Type B pancreatic cell (in vitro differentiated cells): ENCODE measurements at places on chromosomes 12 and 14.

DNA sequence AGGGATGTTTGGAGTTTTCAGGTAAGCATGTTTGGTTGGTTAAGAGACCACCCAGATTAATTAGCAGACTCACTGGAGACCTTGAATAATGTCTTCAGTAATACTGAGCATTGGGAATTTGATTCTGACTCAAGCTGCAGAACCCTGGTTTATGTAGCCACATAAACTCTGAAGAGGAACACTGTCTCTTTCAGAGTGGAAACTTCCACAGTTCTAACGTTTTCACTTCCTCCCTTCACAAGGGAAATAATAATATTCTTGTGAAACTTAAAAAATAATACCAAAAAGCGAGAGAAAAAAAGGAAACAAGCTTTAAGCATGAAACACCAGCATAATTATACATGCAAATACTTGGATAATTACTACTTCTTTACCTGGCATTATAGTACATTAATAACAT lies 40.0 kb upstream of the ST8SIA1 start:
- no peak for DNase-seq

DNA sequence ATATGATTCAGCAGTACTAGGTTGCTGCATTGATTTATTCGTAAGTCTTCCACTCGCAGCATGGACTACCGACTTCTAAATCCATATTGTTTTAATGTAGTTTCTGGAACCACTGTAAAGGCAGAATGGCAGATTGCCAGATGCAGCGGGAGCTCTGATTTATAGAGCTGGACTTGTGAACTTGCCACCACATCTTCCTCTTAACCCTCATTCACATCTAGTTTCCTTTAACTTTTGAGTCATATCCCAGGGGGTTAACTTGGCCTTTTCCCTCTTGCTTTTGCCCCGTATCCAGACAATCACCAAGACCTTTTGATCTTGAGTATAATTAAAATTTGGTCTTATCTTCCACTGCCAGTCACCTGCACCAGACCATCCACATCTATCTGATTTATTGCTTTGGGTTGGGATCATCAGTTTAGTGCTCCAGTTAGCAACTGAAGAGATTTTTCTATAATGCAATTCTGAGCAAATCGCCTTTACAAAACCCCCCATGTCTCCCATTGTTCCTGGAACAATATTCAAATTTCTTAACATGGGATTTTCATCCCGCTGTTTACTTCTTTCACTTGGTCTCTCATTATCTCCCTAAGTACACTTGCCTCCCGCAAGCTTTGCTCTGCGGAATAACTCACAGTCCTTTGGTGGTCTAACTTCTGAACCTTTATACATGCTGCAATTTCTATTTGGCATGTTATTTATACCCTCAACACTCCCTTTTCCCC lies 130.5 kb downstream of the ACSS3 start:
- no peak for DNase-seq

- no peak for DNase-seq
Measured at GRCh38 chr14:71290960-71291466, 383.8 kb downstream of the PCNX1 start.

DNA sequence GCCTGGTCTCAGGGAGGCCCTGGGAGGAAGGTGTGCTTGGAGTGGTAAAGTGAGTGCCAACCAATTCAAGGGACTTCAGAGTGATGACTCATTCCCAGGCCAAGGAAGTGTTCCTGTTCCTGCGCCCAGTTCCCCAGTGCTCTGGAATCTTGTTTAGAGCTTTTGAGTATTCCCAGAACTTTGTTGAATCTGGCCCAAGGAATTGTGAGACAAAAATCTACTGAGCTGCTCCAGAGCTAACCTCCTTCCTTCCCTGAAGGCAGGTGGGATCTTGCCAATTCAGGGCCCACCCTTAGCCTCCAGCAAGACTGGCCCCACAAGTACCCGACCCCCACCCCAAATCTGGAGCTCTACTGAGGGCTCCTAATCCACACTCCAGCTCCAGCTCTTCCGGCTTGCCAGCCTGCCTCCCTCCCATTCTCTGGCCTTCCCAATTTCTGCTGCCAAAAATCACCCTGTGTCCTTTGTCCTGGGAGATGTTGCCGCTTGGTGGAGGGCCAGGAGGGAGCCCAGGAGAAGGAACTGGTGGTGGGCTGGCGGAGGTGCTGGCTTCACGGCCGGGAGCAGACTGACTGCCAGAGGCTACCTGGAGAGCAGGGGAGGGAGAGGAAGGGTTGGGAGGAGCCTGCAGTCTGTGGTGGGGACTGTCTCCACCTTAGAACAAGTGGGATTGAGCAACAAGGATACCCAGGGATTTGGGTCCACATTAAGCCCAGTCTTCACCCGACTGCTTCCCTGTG lies 2.0 kb upstream of the ATN1 start:
- no peak for DNase-seq

- DNase-seq: no peak
Measured at GRCh38 chr12:49643961-49644619, 20.7 kb downstream of the PRPF40B start.

GRCh38 chr14:106518054-106518943 lies 991.9 kb downstream of the TMEM121 start:
- DNase-seq: no peak

GRCh38 chr12:65685514-65685913 lies 138.8 kb upstream of the HMGA2 start:
- DNase-seq: no peak

- DNase-seq: no peak
Measured at GRCh38 chr12:13094367-13094766, 9.1 kb downstream of the GSG1 start.

DNA sequence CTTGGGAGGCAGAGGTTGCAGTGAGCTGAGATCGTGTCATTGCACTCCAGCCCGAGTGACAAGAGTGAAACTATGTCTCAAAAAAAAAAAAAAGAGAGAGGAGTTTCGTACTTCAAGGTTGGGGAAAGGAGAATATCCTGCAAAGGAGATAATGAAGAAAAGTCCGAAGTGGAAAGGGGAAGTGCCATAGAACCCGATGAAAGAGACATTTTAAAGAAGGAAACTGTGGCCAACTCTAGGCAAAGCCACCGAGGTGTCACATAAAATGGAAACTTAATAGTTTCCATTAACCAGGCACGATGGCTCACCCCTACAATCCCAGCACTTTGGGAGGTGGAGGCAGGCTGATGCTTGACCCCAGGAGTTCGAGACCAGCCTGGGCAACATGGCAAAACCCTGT lies 15.0 kb upstream of the LTBP2 start:
- DNase-seq: no peak

- no peak for DNase-seq
Measured at GRCh38 chr14:65888677-65889076, 476.1 kb downstream of the FUT8 start.

DNA sequence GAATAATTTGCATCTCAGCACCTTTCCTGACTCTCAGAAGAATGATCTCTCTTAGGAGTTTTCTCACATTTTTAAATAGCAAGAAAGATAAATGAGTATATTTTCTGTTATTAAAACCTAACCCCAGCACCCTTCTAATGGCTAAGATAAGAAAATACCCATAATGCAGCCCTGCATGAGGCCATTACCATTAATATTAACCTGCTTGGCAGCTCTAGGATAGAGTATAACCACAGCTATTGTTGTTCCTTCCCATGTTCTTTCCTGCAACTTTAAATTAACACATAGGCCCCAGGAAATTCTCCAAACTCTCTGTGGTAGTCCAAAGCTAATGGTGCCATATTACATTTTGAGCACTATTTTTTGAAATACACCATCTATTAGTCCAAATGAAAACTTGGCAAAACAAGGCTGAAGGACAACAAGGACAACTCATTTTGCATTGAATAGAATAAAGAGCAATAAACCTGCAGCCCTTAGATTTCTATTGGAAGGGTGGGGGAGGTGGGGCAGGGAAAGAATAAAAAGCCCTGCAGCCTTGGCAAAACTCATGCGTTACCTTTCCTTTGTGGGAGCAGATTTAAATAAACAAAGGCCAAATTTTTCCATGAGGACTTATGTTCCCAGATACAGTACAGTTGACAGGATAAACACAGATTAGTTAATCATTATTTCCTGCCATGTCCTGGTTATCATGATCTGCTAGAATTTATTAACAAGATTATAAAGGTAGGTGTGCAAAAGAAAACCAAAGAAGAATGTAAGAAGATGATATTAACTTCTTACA lies 46.9 kb downstream of the BTG1 start:
- no peak for DNase-seq

- DNase-seq: no peak
Measured at GRCh38 chr14:105256292-105256960, 8.1 kb downstream of the BTBD6 start.

- no peak for DNase-seq
Measured at GRCh38 chr12:42763682-42764081, 174.1 kb upstream of the PRICKLE1 start.

DNA sequence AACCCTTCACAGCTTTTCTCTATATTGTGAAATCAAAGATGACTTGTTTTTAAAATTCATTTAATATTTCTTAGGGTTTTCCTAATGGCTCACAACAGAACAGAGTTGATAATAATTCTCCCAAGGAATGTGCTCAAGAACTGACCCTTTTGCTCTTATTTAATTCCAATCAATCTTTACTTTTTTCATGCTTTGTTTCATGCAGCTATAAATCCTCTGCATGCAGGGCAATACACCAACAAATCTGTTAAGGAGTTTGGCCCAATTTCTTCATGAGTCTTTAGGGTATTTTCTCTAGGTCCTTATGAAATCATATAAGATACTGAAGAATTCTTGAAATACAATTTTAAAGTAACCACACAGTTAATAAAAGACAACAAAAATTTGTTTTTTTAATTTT lies 264.2 kb downstream of the SLC6A15 start:
- DNase-seq: no peak

DNA sequence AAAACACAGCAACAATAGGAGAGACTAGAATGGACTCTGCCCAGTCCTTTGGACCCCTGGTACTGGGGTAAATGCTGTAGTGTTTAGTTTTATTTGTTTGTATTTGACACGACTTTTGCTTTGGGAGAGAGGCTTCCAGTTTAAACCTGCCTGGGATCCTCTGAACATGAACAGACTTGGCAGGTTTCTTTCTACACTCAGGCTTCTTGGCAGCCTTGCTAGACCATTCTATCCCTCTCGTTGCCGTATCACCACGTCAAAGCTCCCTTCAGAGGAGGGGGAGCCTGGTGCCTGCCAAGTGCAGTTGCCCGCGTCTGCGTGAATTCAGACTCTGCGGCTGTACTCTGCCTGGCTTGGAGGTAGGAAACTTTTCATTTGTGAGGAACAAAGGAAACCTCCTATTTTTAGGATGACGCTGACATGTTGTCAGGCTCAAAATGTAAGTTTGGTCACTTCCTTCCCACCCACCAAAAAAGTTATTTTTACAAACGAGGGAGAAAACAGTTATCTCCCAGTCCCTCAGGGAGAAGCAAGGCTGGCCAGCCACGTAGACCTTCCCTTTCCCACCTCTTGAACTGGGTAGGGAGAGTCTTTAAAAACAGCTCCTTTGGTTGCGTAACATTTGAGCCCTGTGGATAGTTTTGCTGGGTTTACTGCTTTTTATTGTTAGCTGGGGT lies 25.9 kb downstream of the CD9 start:
- DNase-seq: no peak

DNA sequence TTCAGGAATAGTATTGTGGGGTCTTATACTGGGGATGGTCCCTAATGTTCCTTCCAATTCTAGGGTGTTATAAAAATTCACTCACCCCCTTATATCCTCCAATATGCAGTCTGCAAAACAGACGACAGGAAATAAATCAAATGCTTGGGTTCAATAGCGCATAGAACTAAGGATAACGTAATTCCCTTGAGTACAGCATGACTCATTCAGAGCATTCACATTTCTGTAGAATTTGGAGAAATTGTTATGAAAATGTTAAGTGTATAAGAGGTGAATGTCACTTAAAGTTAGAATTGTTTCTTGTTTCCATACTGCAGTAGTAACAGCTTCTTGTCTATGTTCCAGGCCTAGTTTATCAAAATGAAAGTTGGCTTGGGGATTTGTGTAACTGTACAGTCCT lies 271.4 kb downstream of the RPS29 start:
- DNase-seq: no peak

GRCh38 chr12:53413485-53414204 lies 10.0 kb upstream of the AMHR2 start:
- DNase-seq: no peak

- DNase-seq: no peak
Measured at GRCh38 chr14:81682701-81683100, 149.0 kb upstream of the SEL1L start.

- DNase-seq: no peak
Measured at GRCh38 chr14:67815573-67816225, 691 bp downstream of the ZFYVE26 start.

GRCh38 chr12:1474574-1475153 lies 119.7 kb downstream of the FBXL14 start:
- peak; percentile 54 for DNase-seq

GRCh38 chr12:81245458-81245857 lies 167.6 kb downstream of the ACSS3 start:
- no peak for DNase-seq

DNA sequence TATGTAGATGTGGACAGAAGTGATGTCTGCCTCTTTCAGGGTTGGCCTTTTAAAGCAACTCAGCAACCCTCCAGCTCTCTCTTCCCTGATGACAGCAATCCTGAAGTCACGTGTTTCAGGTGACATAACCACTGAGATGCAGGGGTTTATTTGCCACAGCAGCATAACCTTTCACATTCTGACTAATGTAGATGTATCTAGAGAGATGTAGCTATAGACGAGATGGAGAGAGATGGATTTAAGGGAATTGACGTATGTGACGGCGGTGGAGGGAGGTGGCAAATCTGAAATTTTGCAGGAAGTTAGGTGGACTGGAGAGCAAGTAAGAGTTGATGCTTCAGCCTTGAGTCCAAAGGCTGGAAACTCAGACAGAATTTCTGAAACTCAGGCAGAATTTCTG lies 126.0 kb downstream of the ZFP36L1 start:
- peak; percentile 6 for DNase-seq

DNA sequence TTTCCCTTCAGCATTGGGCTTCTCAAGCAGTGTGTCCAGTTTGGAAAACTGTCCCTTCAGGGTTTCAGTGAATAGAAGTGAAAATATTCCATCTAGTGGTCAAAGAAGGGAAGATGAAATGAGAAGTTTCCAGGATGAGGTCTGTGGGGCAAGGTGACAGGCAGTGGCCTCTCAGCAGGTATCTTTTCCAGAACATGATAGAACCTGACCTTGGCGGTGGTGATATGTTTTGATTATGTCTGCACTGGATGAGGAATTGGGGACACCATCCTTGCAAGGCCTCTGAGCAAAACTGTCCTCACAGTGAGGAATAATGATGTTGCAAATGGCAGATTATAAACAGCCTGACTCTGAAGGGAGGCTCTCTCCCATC lies 4.7 kb downstream of the GPX2 start:
- DNase-seq: no peak

- DNase-seq: no peak
Measured at GRCh38 chr12:3091382-3092241, 14.4 kb downstream of the TSPAN9 start.

- DNase-seq: peak; percentile 80
Measured at GRCh38 chr14:67532998-67533753, at the start of gene PLEKHH1. Gene PLEKHH1, plus strand, starts transcription at chr14:67533290. Its CDS starts 8,578 bp downstream, at chr14:67541868.

DNA sequence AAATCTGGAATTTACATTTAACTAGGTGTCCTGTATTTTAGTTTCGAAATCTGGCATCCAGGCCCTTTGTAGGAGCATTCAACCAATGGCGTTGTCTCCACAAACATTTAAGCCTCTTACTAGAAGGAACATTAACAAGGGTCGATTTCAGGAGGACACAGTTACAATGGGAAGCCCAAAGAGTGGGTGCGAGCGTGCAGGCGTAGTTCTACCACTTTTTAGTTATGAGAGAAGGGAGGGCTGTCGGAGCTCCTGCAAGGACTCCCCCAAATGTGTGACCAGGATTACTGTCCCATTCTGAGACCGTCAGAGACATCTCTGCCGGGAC lies 365 bp upstream of the ABHD4 start:
- DNase-seq: no peak

- DNase-seq: no peak
Measured at GRCh38 chr12:56437430-56438176, 11.6 kb downstream of the TIMELESS start.
